Naive B cell (primary cell): ENCODE measurements at places on chromosomes 12 and 14.

DNA sequence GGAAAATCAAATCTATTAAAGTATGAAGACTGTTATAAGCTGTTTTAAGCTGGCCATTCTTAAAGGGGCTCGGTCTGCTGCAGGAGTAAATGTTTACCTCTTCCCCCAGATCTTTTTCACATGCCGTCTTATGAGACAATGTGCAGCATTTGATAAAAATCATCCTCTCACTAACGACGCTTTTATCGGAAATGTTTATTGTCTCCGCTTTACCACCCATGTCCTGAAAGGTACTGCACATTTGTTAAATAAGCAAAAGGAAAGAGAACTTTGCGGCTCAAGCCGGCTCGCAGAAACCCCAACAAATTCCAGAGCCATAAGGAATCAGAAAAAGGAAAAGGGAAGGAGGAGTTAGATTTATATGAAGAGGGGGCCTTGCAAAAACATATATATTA, 137.8 kb downstream of the HMGA2 start:
- no peak for DNase-seq

- no peak for DNase-seq
Measured at GRCh38 chr12:16523951-16524331, 82.0 kb downstream of the LMO3 start.

DNA sequence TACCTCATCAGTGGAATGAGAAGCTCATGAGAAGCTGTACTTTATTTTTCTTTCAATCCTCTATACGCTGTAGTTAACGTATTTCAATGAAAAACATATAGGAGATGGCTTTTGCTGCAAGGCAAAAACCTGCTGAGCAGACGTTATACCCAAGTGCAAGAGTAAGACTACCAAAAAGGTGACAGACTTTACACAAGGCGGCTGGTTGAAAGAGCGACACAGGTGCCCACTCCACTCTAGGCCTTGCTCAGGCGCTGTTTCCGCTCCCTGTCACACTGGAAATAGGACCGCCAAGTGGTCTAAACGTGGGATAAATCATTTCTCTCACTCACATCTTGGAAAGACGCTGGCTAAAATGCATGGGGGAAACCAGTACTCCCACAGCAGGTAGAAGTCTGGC, 54.5 kb downstream of the PPP2R5C start:
- no peak for DNase-seq

GRCh38 chr12:26971963-26972362, 33.7 kb downstream of the FGFR1OP2 start:
- DNase-seq = peak; percentile 18

- DNase-seq = no peak
Measured at GRCh38 chr12:129552996-129553750, 350.7 kb downstream of the TMEM132D start.

DNA sequence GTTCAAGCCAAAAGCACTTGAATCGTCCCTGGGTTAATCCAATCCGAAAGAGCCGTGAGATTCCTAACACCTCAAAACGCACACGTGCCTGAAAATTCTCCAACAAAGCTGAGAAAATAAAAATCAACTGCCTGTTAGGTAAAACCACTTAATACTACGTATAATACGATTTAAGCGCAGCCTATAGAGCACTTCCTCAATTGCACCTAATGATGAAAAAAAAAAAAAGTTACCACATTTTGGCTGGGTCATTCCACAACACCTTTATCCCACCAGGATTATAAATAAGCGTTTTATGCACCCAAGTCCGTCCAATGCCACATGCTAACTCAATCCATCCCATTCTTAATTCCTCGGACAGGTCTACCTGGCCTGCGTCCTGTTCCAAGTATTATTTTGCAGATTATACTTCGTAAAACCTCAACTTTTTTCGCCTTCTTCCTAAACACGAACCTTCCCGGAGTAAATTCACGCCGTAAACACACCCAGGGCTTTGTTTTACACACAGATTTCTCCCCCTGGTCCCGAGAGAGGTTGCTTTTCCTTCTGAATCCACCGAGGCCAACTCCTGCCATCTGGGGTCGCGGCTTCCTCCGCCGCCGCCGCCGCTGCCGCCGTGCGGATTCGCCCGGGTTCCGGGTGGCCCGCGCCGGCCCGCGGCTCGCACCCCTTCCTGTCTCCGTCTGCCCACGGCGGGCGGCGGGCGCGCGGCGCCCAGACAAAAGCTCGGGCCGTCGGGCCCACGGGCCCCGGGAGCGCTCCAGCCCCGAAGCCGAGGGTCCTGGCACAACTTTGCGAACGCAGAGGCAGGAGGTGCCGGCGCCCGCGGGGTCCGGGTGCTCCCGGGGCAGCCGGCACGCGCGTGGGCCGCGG, 66.2 kb downstream of the RNF34 start:
- peak; percentile 60 for DNase-seq

- no peak for DNase-seq
Measured at GRCh38 chr12:113835896-113836295, 130.2 kb downstream of the RBM19 start.

DNA sequence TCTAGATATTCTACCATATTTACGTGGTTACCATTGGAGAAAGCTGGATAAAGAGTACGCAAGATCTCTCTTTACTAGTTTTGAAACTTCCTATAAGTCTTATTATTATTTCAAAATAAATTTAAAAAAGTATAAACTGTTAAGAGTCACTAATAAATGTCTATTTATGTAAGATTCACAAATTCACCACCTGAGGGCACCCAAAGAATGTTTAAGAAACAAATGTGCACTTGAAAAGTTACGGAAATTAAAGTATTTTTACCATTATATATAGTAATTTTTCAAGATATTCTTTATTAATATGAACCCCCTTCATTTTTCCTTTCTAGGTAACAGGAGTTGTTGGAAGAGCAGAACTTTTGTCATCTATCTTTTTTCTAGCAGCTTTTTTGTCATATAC, 11.9 kb downstream of the TMTC3 start:
- DNase-seq = no peak

DNA sequence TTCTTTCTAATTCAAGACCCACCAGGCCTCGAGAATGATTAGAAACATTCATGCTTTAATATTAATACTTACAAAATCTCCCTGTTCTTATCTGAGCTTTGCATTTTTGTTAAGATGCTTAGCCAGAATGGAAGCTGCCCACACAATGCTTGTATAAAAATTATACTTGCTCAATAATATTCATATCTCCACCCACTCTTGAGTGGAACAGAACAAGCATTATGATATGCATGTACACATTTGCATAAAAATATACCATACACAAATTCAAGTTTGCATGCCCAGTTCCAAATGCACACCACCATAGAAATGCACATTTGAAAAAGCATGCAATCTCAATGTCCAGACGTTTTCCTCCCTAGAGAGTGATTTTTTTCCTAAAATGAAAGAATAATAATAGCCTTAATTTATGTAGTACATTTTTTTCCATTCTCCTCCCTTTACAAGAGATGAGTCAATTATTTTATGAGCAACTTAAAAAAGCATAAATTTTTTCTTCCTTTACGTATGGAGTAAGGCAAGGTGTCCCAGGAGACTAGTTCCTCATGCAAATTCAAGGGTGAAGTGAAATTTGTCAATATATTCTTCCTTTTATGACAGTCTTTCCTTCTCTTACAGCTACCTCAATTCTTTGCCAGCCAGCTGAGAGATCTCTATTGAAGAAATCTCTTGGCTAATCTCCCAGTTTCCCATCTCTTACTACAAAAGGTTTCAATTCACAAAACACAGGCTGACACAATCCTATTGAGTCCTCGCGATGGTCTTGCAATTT, 313.1 kb upstream of the GARIN6 start:
- no peak for DNase-seq

- DNase-seq = no peak
Measured at GRCh38 chr14:24844011-24844410, 205.9 kb downstream of the STXBP6 start.

- DNase-seq = no peak
Measured at GRCh38 chr12:114232187-114232586, 173.8 kb downstream of the TBX5 start.

DNA sequence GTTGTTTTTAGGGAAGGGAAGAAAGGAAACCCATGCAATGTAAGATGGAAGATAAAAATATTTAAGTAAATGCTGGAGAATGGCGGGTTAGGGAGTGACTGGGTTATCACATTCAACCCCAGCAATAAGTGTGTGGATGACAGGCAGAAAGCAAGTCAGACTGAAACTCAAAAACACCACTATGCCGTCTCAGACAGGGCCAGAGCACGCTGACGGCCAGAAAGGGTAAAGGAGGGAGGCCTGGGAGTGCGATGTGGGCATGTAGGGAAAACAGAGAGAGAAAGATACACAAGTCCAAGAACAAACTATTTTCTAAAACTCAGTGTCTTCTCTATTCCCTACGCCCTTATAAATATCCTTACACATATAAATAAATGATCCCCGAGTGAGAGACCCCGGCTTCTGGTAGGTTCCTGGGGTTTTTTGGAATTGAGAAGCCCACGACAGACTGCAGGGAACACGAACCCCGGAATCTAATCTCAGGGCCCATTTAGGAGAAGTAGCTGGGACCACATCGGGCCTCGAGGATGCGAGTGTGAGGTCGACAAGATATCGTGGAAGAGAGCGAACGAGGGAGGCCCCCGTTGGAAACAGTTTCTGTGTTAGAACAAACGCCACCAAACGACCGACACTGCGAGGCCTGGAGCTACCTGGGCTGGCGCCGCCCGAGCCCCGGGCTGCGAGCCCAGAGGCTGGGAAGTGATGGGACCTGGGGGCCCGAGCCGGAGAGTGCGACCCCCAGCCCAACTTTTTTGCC, 735 bp upstream of the OTX2 start:
- DNase-seq = no peak

GRCh38 chr14:73057944-73058223, 450 bp upstream of the RBM25 start:
- DNase-seq = no peak

GRCh38 chr14:102437997-102438915, 71.3 kb downstream of the ANKRD9 start:
- DNase-seq = peak; percentile 60

DNA sequence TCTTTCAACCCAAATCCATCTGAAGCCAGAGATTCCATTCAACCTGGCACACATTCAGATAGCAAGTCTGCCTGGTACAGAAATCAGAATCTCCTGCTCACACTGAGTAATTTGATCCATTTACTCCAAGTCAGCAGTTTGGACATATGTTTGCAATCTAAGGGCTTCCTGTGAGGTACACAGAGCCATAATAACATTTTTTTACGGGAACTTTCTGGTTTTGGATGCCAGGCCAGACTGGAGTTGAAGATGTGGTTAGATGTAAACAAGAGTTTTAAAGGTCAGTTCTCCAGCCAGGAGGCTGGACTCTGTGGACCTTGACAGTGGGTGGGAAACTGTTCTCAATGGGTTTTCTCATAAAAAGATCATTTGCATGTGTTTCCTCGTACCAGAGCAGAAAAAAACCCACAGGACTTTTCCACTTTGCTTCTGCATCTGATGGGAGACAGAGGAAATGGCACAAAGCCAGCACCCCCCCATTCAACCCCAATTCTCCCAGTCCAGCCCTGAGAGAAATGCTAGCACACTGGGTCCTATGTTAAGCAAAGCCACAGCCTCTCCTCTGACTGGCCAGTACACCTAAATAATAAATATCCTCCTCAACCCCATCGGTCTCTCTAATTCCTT, 17.7 kb upstream of the TSPAN11 start:
- no peak for DNase-seq

DNA sequence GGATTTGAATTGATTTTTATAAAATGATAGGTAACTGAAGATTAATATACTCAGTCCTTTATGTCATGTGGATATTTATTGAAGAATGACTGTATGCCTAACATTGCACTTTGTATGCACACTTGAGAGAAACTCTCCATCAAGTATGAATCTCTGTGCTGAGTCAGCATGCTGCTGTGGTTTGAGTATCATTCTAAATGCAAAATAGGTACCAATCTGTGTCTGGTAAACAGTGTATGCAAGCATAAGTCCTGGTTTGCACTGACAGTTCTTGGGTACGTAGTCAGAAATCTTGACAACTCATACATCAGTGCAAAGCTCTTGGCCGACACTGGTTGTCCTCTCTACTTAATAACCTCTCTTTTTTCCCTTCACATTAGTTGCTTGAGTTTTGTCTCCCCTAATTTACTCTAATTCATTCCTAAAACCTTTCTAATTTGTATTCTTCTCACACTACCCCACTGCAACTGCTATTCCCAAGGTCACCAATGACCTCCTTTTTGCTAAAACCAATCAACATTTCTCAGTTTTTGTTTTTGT, 21.8 kb downstream of the MGAT4C start:
- no peak for DNase-seq

- DNase-seq = no peak
Measured at GRCh38 chr12:105321125-105321524, 9.4 kb upstream of the C12orf75 start.

DNA sequence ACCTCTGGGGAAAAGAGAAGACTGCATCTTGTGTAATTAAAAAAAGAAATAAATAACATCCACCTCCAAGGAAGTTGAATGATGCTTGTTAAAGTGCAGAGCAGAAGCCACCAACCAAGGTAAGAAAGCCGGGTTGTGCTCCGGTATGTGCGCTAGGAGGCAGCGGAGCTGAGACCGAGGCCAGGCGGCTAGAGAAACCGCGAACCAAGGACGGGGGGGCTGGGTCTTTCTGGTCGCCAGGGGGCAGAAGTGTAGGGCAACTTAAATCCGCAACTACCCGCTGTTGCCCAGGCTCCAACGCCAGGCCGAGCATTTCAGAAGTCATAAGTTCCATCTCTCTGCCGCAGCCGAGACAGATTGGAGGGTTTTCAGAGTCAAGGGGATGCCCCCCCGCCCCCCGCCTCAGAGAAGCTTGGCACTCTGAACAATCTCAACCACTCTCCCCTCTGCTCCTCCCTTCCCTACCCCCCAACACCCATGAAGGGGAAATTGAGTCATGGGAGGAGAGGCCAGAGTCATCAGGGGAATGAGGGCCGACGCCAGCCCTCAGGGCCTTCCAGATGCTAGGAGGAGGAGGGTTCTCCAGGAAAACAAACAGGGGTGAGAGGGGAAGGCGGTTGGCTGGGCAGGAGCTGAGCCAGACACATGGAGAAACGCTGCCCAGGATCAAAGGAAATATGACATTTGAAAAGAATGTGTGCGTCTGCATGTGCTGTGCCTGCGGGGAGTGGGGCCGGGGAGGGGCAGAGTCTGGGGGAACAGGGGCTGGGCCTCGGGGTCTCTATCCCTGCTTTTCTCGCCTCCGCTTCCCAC, 2.2 kb upstream of the NFATC4 start:
- DNase-seq = peak; percentile 88

- no peak for DNase-seq
Measured at GRCh38 chr14:61695695-61696527, 598 bp downstream of the HIF1A start.

- DNase-seq = no peak
Measured at GRCh38 chr14:55418411-55418810, 6.8 kb upstream of the ATG14 start.

GRCh38 chr12:13045816-13046215, 1.6 kb downstream of the FAM234B start:
- no peak for DNase-seq

DNA sequence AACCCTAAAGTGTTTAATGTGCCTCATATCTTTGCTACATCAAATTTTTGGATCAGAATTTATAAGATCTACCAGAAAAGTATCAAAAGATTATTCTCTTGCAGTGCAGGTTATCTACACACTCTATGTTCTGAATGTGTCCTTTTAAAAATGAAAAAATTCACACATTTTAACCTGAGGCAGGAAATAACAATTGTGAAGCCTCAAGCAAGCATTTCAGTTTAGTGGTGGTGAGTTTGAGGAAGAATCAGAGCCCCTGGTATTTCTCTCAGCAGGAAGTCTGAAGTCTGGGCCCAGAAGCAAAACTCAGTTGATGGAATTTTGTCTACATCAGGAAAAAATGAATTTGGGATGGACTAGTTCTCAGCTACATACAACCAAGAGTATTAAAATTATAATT, 137.0 kb upstream of the PZP start:
- DNase-seq = no peak

- DNase-seq = no peak
Measured at GRCh38 chr12:1318327-1319031, 275.9 kb downstream of the FBXL14 start.

- DNase-seq = no peak
Measured at GRCh38 chr14:64807551-64807950, 72.2 kb downstream of the SPTB start.
